Stimulated activated CD4-positive, alpha-beta T cell treated with anti-CD3 and anti-CD28 coated beads, Interleukin-2, amount 100 ng/mL, for 4 hours (primary cell): ENCODE measurements at places on chromosomes 16 and 17.

- no peak for DNase-seq
These were observed at the start of gene CD19 for GRCh38 chr16:28931801-28932225. Gene CD19 (plus strand): TSS chr16:28931971. CDS start chr16:28932001, 30 bp downstream.

- no peak for DNase-seq
These were observed 46.5 kb downstream of the HNF1B start for GRCh38 chr17:37698132-37698910.

- DNase-seq, result no peak
These were observed 16.5 kb downstream of the YPEL2 start for GRCh38 chr17:59347975-59348391.

DNA sequence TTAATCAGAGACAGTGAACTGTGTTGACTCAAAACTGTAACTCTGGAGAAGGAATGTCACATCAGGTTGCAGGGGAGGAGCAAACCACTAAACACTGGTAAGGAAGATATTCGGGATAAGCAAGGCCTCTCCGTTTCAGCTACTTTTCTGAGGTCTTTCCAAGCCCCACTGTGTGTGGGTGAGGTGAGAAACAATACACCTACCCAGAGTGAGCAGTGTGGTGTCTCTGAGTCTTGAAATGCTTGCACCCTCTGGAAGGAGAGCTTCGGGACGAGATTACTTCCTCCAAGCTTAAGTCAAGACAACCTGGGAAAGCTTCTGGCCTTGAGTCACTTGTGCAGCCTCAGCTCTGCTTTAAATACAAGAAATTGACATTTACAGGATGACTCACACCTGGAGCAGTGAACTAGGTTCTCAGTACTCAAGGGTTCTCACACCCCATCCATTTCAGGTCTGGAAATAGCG is 2.5 kb upstream of the MAP3K14 start:
- no peak for DNase-seq

- DNase-seq, result no peak
These were observed 15.8 kb downstream of the COPRS start for GRCh38 chr17:31843070-31843745.
